ENCODE measurements at places on chromosomes 11 and 22. TPM values are rescaled to one million over a fixed set of nuclear protein-coding genes. Genes with fewer than 3 reads are reported as not detected.

The TENM4 gene
- 27.8 TPM for total RNA-seq

The SLC6A5 gene
- not detected for total RNA-seq

The KBTBD4 gene
- 15.4 TPM for total RNA-seq

The NLRP10 gene
- not detected for total RNA-seq

The CHRNA10 gene
- total RNA-seq: 0.48 TPM

The OR8D1 gene
- total RNA-seq: not detected

The SPDYC gene
- total RNA-seq: not detected

The HINFP gene
- 16.5 TPM for total RNA-seq

The FOLH1 gene
- 9.1 TPM for total RNA-seq

The XPNPEP3 gene
- total RNA-seq: 11.0 TPM

The OR51B2 gene
- total RNA-seq: 1.7 TPM

The OR10D3 gene
- not detected for total RNA-seq

The MEI1 gene
- total RNA-seq: 0.95 TPM

The HEPN1 gene
- not detected for total RNA-seq

The AIFM3 gene
- 0.53 TPM for total RNA-seq

The OR51B5 gene
- total RNA-seq: 4.3 TPM

The MAJIN gene
- not detected for total RNA-seq

The DERL3 gene
- 0.74 TPM for total RNA-seq

The CHCHD10 gene
- 3.6 TPM for total RNA-seq

The MGAT3 gene
- total RNA-seq: 4.2 TPM

The MMP13 gene
- not detected for total RNA-seq

The FOSL1 gene
- not detected for total RNA-seq

The MYRF gene
- total RNA-seq: 4.7 TPM

The LDHAL6A gene
- not detected for total RNA-seq

The KCNJ1 gene
- not detected for total RNA-seq

The UPK3A gene
- total RNA-seq: 88.9 TPM

GRCh38 chr22:37674951-37675929 lies at the start of gene LGALS1:
Gene LGALS1 (plus strand): TSS chr22:37675636. CDS start chr22:37675703, 67 bp downstream.
- peak; percentile 88 for DNase-seq

- no peak for DNase-seq
These were observed 744.7 kb downstream of the KCNA4 start for GRCh38 chr11:29272019-29272654.

- DNase-seq: no peak
These were observed 2.8 kb downstream of the PRG3 start for GRCh38 chr11:57378186-57378585.

GRCh38 chr11:85848006-85848405 lies 7.2 kb upstream of the CCDC83 start:
- no peak for DNase-seq

- no peak for DNase-seq
These were observed 583 bp upstream of the PKP3 start for GRCh38 chr11:393219-394033.

DNA sequence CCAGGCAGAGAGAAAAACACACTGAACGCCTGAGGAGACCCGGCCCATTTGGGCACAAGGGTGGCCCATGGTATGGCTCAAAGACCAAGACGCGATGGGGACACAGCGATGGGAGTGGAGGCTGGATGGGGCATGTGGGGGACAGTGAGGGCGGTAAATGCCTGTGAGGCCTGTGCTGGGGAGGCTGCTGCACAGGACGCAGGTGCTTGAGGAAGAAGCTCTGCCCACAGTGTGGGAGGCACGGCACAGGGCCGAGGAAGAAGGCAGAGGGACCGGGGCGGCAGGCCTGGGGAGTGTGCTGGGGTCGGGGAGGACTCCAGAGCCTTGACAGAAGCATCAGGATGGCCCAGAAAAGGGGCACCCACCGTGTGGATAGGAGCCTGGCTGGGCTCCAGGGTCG lies 75.9 kb upstream of the WNT11 start:
- DNase-seq: no peak

DNA sequence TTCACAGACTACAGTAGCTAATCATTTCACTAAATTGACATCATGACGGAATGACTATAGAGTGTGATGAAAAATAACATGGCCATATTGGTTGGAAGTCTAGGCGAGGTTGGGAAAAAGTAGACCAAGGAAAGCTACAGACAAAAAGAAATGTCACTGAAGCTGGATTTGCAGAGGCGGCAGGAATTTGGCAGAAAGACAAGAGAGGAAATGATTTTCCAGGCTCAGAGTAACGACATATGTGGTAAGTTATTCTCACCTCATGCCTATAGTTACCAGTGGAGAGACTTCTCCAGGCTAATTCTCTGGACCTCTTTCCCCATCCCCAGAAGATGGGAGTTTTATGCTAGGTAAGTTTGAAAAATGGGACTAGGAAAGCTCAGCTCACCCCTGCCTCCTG lies 1005.8 kb upstream of the CCDC90B start:
- DNase-seq: no peak

- DNase-seq: no peak
These were observed 1168.2 kb downstream of the BRD1 start for GRCh38 chr22:48659404-48659996.

GRCh38 chr11:45918331-45918941 lies 759 bp upstream of the PEX16 start:
- no peak for DNase-seq

GRCh38 chr11:2886191-2886894 lies 768 bp upstream of the CDKN1C start:
- no peak for DNase-seq

DNA sequence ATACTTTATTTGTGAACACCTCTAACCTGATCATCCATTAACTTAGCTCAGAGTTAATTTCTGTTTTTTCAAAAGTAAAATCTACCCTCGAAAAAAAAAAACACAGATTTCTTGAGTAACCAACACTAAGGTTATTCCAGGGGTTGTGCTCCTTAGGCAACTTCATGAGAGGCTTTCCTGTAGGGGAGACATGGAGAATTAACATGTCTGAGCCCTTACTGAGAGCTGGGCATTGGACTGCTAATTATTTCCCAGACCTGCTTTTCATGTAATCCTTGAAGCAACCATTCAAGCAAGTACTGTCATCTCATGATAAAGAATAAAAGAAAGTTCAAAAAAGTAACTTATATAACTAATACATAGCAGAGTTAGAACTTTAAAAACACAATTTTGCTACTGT lies 13.5 kb upstream of the UPB1 start:
- DNase-seq: no peak

- DNase-seq: no peak
These were observed 181.5 kb downstream of the KIF18A start for GRCh38 chr11:27926486-27926885.

- no peak for DNase-seq
These were observed 425.8 kb downstream of the SOX6 start for GRCh38 chr11:15930442-15931025.

DNA sequence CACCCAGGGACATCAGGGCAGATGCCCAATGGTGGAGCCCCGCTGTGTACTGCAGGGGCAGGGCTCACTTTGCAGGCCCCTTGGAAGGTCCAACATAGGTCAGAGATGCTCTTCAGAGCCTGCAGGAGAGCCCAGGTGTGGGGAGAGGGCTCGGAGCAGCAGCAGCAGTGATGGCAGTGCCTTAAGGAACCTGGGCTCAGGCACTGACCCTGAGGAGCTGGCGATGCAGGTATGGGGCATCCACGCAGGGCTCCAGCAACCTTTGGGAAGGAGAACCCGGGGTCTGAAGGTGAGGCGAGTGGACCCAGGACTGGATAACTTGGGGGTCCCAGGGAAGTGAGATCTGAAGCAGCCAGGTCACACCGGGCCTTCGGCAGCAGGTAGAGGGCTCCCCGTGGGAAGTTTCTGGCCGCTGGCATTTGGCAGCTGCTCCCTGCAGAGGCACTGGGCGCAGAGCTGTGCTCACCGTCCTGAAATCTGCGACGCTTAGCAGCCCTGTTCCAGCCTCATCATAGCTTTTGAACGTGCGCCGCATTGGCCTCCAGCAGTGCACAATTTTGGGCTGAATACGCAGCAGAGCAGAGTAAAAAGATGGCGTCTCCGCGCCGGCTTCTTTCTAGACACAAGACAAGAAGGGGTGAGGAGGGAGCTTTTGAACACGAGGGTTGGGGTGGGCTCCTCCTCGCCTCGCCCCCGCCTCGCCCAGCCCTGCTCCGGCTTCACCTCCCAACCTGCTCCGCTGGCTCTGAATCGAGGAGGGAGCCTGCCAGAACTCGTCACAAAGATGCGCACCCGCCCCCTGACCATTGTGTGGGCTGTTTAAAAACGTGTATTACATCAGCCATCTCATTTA lies 118.8 kb downstream of the MPPED1 start:
- no peak for DNase-seq

- DNase-seq: no peak
These were observed 1155.6 kb downstream of the DLG2 start for GRCh38 chr11:84471501-84471900.

- no peak for DNase-seq
These were observed 46.6 kb downstream of the CHRDL2 start for GRCh38 chr11:74684661-74685060.

- DNase-seq: no peak
These were observed 44.2 kb upstream of the TTLL12 start for GRCh38 chr22:43230971-43231723.

GRCh38 chr11:8204025-8204424 lies 35.2 kb upstream of the RIC3 start:
- no peak for DNase-seq

- no peak for DNase-seq
These were observed 118.5 kb upstream of the TIMP3 start for GRCh38 chr22:32682990-32683389.

- DNase-seq: peak; percentile 93
These were observed 3.9 kb upstream of the BCL9L start for GRCh38 chr11:118929501-118930093.

DNA sequence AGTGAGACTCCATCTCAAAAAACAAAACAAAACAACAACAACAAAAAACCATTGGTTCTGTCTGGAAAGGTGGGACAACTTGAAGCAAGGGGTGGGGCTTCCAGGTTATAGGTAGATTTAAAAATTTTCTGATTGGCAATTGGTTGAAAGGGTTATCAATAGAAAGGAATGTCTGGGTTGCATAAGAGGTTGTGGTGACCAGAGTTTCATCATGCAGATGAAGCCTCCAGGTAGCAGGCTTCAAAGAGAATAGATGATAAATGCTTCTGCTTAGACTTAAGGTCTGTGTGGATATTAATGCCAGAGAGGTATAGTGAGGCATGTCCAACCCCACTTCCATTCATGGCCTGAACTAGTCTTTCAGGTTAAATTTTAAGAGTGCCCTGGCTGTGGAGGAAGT lies 116.6 kb downstream of the NAT10 start:
- no peak for DNase-seq

GRCh38 chr11:86488553-86488952 lies 113.9 kb downstream of the CCDC81 start:
- DNase-seq: no peak

DNA sequence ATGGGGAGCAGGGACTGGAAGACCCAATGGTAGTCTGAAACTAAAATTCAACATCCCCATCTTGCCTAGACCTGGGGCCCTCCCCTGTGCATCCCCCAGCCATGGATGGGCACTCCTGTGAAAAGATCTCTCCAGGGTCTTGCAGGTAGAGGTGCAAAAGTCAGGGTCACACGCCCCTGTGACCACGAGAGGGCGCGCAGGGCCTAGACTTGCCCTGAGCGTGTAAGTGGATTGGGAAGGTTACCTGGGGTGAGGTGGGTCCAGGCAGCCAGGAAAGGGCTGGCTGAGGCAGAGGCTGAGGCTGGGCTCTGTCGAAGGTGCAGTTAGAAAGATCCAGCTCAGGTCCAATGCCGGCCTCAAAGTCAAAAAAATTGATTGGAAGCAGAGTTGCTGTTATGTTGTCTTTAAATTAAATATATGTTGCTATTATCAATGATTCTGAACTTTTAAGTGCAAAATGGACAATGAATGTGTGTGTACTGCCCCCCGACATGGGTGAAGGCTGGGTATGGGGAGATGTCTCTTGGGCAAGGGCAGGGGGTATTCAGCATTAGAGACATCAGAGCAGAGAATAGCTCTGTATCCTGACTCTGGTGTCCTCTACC lies 4.8 kb upstream of the POU2F3 start:
- no peak for DNase-seq

DNA sequence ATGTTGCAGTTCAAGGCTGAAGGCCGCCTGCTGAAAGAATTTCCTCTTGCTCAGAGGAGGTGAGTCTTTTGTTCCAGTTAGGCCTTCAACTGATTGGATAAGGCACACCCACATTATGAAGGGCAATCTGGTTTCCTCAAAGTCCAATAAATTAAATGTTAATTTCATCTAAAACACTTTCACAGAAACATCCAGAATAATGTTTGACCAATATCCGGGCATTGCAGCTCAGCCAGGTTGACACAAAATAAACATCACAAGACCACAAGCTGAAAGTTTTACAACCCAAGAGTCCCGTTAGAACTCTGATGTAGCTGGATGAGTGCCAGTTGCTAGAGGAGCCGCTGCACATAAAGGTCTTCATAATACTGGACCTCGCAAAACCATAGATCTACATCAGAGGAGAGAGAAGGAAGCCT lies 64.9 kb upstream of the EED start:
- no peak for DNase-seq

DNA sequence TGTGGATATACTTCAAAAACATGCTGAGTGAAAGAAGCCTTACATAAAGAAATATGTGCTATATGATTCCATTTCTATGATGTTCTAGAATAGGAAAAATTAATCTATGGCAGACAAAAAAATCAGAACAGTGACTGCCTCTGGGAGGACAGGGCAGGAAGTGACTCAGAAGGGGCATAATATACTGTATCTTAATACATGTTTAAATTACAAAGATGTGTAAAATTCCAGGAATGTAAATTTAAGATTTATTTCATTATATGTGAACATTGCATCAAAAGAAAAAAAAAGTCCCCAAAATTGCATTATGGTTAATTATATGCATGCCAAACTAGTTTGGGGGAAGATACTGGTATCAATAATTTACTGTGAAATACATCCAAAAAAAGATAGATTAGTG lies 32.2 kb downstream of the SBF2 start:
- DNase-seq: no peak

DNA sequence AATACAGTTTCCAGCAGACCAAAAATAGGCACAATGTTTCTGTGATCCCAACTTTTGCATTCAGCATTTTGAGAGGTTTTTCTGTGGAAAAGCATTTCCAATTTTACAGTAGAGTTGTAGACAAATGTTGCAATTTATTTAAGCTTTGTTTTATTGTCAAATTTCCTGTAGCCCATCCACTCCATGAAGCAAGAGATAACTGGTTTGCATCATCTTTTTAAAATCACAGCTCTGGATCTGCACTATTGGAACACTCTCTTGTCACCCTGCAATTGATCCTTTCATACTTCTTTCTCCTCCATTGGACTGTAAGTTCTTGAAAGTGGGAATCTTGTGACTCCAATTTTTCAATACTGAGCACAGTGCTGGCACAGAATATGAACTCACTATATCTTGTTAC lies 86.0 kb downstream of the MAML2 start:
- no peak for DNase-seq

All from urinary bladder (tissue), 4 donors.